HS-27A (cell line): ENCODE measurements at places on chromosomes 11 and 22.

DNA sequence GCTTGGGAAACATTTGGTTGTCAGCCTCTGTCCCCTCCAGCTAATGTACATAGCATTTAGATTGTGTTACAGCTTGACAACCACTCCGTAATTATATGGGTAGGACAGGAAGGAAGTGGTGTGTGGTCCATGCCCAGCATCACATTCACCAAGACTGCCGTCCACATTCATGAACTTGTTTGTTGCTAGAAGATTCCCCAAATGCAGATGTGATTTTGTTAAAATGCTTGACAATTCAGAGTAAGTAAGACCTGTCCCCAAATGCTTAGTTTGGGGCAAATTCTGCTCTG, 1482.7 kb downstream of the TBC1D22A start:
- DNase-seq: no peak

GRCh38 chr11:123407996-123408597, 22.0 kb upstream of the GRAMD1B start:
- no peak for DNase-seq

DNA sequence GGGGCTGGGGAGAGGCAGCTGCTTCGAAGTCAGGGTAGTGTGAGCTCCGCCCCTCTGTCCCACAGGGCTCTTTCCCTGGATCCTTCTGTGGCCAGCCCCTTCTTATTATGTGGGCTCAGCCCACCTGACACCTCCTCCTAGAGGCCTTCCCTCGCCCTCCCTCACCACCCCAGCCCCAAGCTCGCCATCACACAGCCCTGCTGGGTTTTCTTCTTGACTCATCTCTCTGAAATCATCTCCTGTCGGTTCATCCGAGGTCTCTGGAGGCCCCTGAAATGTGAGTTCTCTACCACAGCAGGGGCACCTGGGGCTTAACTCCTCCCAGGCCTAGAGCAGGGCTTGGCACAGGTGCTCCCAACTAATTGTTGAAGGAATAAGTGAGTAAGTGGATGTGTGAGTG, 65.2 kb downstream of the CACNA1I start:
- no peak for DNase-seq

GRCh38 chr22:41048791-41049717, 43.3 kb upstream of the EP300 start:
- no peak for DNase-seq

GRCh38 chr11:48007677-48008076, 27.3 kb downstream of the PTPRJ start:
- DNase-seq: no peak

DNA sequence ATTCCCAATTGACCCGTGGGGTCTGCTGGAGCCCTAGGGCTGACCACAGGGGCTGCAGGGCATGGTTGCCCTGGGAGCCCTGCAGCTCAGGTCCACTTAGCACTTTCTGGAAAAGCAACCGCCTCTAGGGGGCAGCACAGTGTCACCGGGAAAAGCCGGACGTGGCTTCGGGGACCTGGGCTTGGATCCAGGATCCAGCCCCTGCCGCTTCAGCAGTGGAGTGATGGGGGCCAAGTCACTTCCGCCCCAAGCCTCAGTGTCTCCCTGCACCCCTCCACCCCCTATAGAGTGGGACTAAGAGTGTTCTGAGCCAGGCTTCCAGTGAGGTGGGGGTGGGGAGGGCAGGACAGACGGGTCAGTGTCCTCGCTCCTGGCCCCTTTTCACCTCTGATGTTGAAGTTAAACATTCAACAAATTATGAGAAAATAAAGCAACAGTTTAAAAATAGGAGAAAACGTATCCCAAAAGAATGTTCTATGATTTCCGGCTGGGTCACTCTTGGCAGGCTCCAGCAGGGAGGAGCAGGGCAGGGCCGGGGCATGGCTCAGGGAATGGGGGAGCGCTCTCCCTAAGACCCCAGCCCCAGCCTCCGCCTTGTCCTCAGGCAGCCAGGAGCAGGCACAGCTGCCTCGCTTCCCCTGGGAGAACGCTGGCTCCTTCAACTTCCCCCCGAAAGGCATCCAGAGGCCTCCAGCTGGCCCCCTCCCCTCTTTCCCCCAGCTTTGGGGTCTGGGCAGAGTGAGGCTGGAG, 96.5 kb upstream of the FGF3 start:
- peak; percentile 39 for DNase-seq

DNA sequence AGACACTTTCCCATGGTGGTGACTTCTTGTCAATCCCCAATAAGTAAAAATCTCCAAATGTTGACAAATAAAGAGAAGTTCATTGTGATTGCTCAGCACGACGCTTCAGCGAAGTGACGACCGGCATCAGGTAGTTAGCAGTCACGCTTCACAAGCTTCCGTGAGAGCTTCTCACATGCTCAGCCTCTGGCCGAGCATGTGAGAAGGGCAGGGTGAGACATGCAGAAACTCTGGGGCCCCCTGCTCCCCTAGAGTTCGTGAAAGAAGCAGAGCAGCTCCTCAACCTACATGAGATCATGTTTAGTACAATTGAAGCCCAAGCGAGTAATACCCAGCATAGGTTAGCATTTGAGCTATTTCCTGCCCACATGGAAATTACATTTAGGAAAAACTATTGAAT, 4.4 kb upstream of the C11orf16 start:
- no peak for DNase-seq

GRCh38 chr22:43921370-43921769, 2.2 kb upstream of the PNPLA3 start:
- peak; percentile 74 for DNase-seq

DNA sequence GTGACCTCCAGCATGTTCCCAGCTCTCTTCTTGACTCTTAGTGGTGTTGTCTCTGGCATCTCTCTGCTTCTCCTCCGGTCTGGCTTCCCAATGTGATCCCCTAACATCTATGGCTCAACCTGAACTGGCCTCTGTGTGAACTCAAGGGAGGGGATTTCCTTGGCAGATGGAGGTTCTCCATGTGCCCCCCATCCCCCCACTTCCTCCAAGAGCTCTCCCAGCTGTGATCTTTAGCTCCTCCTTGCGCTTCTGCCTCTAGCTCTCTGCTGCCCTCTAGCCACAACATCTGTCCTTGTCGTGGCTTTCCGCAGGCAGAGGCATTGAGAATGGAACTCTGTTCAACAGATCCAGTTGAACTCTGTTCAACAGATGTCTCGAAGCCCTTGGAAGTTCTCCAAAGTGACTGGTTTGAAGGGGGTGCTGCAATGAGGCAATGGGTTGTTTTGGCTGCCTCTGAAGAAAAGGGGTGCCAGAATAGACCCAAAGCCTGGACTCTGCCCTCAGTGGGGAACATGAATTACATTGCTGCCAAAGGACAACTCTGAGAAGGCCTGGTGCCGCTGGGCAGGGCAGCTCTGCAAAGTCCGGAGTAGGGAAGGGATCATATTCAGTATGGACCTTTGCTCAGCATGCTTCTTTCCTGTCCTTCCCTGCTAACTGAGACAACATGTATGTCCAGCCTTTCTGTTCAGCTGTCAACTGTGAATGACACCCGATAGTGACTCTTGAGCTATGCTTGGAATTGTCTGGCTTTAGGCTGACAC, 61.9 kb downstream of the ADM start:
- peak; percentile 77 for DNase-seq

- no peak for DNase-seq
These were observed 16.7 kb upstream of the EHF start for GRCh38 chr11:34604145-34604544.

DNA sequence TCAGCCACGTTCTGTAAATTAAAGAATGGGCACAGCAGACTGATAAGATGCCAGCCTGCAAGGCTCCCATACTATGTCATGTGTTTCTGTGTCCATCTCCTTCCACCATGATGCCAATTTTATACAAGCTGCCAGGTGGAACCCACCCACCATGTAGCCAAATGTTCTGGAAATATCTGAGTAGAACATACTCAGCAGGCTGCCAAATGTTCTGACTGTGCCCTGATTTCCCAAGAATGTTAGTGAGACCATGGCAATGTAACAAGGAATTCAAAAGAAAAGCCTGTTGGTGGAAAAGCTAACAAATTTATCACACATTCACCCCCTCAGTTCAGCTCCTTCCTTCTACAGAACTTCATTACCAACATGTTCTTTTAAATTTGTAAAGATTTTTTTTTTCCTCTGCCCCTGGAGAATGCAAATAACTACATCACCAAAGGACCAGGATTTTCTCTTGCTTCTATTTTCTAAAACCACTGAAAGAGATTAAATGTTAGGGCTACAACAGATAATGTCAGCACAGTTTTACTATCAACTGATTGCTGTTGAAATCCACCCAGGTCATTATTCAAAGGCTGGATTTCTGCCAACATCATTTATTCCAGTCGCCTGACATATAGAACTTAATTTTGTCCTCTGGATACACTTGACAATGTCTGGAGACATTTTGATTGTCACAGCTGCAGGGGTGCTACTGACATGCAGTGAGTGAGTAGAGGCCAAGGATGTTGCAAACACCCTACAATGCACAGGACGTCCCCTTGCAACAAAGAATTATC, 3.1 kb downstream of the DMC1 start:
- no peak for DNase-seq

GRCh38 chr11:69518081-69518950, 36.9 kb downstream of the LINC01488 start:
- peak; percentile 47 for DNase-seq

- no peak for DNase-seq
These were observed 35.1 kb upstream of the LRRC10B start for GRCh38 chr11:61473370-61474012.

DNA sequence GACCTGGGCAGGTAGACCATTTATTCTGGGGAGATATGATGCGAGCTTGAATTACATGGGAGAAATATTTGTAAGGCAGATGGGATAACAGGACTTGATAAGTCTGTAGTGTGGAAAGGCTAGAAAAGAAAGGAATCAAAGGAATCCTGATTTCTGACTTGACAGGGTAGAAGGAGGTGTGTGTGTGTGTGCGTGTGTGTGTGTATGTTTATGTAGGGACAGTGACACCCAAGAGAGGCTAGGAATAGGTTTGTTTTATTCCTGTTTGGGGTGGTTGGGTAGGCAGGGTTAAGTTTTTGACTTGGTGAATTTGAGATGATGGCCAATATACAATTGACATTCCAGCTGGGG, 390 bp upstream of the HTATIP2 start:
- no peak for DNase-seq

- no peak for DNase-seq
These were observed 81.2 kb downstream of the GUCY1A2 start for GRCh38 chr11:106937111-106937510.

- DNase-seq: no peak
These were observed 7.6 kb upstream of the ALKBH3 start for GRCh38 chr11:43872995-43873394.

GRCh38 chr11:118295815-118296454, 8.6 kb upstream of the CD3E start:
- DNase-seq: no peak

GRCh38 chr11:37409124-37409523, 811.1 kb upstream of the RAG2 start:
- peak; percentile 41 for DNase-seq

- peak; percentile 8 for DNase-seq
These were observed 766 bp upstream of the CAPRIN1 start for GRCh38 chr11:34050581-34051348.

DNA sequence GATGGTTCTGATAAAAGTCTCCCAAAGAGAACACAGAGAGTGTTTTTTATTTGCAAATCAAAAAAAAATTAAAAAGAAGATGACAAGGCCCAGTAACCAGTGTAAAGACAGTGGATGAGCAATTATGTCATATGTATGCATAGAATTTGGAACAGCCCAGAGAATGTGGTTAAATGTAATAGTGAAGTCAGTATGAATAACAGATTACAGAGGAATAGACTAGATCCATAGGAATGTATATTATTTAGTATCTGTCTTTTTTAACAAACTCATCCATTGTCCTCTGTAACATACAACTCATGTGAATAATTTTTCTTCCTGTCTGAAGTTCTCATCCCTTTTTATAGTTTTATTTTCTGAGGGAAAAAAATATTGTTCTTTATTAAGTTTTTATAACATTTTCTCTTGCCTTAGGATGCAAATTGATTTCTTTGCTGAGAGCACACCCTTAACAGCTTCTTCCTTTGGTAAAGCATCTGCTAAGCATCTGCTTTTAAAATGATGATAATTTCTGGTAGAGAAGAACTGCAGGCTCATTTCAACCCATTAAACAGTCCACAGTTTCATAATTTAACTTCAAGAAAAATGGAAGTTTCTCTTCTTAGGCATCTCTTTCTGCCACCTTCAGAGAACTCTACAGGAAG, 266.5 kb upstream of the MTNR1B start:
- DNase-seq: no peak

DNA sequence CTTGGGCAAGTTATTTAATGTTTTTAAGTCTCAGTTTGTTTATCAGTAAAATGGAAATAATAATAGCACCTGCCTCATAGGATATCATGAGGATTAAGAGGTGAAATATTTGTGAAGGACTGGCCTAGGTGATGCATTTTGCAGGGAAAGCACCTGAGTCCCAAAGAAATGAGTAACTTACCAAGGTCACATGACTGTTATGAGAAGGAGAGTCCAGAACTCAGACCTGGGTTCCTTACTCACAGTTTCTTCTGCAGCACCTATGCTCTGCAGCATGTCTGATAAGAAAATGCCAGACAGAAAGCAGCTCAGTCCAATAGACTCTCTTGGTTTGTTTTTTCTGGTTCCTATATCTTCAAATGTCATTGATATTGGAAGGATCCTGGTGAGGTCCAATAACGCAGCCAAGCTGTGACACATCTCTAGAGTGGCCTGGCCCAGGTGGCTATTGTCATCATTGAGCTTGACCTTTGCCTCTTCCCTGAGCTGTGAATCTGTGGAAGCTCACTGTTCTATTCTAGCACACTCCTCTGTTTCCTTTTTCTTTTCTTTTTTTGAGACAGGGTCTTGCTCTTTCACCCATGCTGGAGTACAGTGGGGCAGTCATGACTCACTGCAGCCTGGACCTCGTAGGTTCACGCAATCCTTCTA, 174.7 kb upstream of the NAV2 start:
- no peak for DNase-seq
